ENCODE measurements at places on chromosomes 16 and 17.

- DNase-seq: no peak
Observed at GRCh38 chr17:50710025-50710424, 2.3 kb upstream of the ANKRD40 start.

DNA sequence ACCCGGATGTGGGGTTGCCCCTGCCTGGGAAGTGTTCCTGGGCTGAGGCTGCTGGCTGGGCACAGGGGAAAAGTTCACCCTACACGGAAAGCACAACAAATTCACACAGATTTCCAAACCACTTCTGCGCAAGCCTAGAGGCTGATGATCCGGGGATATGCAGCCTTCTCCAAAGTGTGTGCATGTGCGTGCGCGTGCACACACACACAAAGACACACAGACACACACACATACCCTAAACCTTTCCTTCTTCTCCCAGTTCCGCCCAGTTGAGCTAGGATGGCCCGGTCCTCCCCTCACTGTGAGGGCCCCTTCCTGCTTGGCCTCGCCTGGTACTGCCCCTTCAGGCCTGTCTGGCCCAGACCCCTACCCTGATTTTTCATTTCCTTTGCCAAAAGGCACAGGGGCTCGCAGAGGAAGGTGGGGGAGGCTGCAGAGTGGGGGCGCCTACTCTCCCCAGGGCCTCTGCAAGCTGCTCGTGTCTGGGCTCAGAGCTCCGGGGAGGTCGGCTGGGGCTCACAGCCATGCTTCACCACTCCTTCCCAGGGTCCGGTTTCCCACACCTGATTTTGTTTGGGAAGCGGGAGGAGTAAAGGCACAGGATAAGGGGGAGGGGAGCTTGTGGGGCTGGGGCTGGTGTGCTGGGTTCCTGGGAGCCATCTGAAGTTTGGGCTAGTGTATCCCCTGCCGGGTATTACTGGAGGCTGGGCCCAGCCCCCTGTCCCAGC, 144.7 kb downstream of the ENGASE start:
- DNase-seq: no peak

- DNase-seq: no peak
Observed at GRCh38 chr16:70677499-70678120, 8.2 kb downstream of the MTSS2 start.

DNA sequence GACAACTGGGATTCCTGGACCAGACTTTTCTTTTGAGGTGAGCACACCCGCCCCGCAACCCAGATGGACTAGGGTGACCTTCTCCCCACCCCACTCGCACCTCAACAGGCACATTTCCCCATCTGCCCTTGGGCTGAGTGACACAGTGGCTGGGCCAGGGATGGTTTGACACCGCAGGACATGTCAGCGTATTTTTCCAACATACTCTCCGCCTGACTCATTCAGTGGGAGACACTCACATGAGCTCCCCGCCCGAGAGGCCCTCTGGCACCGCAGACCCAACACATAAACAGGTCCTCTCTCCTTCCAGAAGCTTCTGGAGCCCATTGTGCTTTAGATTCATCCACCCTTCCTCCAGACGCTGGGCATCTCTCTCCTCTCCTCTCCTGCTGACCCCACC, 69.4 kb downstream of the ZDHHC7 start:
- DNase-seq: no peak

DNA sequence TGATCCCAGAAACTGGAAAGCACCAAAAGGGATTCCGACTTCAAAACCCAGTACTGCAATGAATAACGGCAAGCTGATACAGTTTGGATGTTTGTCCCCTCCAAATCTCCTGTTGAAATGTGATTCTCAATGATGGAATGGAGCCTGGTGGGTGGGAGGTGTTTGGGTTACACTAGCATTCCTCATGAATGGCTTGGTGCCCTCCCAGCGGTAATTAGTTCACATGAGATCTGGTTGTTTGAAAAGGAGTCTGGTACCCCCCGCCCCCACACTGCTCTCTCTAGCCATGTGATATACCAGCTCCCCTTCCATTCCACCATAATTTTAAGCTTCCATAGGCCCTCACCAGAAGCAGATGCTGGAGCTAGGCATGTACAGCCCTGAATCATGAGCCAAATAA, 40.1 kb downstream of the RANBP10 start:
- no peak for DNase-seq

DNA sequence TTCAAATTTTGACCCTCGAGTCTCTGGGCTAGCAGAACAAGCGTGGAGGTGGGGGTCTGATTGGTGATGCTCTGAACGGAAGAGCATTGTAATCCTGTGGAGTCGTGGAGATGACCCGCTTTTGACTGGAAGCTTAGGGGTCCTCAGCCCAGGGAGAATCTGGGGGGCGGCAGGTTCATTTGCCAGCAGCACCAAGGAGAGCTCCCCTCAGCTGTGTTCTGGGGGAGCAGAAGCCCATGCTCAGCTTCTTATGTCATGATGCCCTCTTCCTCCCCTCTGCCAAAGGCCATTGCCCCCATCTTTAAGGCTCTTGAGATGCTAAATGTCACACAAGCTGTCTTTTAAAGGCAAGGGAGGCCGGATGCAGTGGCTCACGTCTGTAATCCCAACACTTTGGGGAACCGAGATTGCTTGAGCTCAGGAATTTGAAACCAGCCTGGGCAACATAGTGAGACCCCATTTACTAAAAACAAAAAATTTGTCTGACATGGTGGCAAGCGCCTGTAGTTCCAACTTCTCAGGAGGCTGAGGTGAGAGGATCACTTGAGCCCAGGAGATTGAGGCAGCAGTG, 19.3 kb downstream of the LDHD start:
- no peak for DNase-seq

- no peak for DNase-seq
Observed at GRCh38 chr17:64978138-64978537, 58.9 kb upstream of the LRRC37A3 start.

DNA sequence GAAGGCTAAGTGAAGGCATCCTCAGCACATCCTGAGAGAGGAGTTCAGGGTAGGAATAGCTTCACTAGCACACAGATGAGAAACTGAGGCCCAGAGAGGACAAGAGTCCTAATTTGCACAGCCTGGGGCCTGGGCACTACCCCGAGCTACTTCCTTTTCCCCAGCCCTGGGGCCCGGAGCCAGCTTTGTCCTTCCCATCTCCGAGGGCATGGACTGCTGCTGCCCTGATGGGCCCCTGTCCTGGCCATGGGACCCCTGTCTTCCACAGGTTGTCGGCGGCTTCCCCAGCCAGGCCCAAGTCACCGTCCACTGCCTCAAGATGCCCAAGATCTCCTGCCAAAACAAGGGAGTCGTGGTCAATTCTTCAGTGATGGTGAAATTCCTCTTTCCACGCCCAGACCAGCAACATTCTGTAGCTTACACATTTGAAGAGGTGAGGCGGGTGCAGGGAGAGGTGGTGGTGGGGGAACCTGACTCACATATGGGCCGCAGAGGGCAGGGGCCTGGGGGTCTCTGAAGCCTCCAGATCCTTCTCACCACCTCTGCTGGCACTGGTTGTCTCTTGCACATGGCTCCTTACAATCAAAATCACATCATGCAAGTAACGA, 11.4 kb upstream of the NLRC5 start:
- DNase-seq: no peak

GRCh38 chr16:30942426-30942806, 6.5 kb upstream of the ORAI3 start:
- no peak for DNase-seq

DNA sequence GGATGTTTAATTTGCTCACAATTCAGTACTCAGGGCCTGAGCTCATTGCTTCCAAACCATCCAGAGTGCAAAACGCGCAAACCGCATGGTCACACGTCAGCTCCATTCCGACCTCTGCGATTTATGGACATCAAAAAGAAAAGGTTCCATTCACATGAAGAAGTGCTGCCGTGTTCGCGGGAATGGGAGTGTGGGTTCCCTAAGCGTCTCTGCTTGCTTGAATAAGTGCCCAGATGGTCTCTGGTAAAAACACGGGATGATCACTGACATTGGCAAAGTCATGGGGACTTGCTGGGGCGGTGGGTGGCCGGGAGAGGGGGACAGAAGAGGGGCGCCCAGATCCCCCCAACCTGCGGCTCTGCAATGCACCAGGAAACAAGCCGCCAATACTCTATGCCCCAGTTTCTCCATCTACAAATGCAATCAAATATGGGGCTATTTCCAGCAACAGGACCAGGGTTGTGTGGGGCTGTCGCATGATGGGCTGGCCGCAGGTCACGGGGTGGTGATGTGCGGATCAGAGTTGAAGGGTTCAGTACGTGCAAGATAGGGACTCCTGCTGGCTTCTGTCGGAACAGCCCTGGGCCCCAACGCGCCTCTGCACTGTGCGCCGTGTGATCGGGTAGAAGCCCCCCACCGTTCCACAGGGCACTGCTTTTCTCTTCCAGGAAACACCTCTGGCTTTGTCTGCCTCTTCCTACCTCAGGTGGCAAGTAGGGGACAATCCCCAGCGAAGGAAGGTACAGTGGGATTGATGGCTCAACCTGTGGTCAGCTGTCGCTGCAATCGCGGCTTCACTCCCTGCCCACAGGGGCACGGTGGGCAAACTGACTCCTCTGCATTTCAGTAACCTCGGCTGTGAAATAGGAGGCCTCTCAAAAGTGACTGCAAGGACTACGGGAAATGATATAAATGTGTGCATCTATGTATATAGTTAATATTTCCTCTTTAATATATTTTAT, 11.2 kb downstream of the FOXF1 start:
- no peak for DNase-seq

DNA sequence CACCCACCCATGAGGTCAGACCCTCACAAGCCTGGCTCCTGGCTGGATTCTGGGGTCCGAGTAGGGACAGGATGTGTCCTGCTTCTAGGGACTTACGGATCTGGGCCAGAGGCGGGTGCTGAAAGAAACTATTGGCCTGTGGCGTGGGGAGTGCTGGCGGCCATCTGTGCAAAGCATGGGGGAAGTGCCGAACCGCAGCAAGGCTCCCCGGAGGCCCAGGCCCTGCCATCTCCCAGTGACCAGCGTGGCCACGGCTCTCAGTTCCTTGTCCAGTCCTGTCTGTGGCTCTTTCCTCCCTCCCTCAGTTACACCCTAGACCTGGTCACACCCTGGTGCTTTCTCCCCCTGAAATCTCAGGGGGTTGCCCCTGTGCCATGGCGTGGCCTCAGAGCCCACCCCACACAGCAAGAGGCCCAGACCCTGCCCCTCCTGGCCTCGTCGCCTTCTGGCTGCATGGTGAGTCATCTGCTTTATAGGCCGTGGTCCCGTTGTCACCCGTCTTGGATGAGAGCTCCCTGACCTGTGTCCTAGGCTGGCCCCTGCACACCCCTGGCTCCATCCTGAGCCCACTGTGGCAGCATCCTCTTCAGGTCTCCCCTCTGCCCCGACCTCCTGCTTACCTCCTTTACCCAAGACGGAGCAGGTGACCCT, 54.5 kb downstream of the PRMT7 start:
- DNase-seq: no peak

DNA sequence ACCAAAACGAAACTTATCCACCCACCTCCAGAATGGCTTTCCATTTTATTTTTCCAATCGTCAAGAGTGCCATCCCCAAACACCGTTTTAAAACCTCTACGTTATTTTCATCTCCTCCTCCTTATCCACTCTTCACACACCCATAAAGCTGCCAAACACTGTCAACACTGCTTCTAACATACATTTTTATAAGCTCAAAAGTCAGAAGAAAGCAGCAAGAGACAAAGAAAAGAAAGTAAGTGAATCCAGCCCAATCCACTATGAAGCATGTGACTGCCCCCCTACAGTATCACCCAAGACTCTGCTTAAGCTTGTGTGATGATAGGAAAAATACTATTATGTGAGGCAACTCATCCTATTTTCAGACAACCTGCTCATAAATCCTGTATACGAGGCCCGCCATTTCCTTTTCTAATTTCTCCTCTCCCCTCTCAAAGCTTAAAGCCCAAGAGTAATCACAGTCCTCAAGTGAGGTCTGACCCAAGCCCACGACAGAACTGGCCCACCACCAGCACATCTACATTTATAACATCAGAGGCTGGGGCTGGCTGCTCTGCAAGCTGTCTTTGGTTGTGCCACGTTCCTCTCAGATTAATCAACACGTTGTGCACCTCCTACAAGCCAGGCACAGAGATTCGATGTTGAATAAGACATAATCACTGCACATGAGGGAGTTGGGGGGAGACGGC, 16.3 kb downstream of the USP31 start:
- no peak for DNase-seq

GRCh38 chr16:27109666-27110523, 43.2 kb downstream of the C16orf82 start:
- peak; percentile 52 for DNase-seq

GRCh38 chr17:6138761-6139446, 68.7 kb downstream of the WSCD1 start:
- DNase-seq: no peak

GRCh38 chr17:79027274-79027924, 3.4 kb downstream of the C1QTNF1 start:
- DNase-seq: no peak

DNA sequence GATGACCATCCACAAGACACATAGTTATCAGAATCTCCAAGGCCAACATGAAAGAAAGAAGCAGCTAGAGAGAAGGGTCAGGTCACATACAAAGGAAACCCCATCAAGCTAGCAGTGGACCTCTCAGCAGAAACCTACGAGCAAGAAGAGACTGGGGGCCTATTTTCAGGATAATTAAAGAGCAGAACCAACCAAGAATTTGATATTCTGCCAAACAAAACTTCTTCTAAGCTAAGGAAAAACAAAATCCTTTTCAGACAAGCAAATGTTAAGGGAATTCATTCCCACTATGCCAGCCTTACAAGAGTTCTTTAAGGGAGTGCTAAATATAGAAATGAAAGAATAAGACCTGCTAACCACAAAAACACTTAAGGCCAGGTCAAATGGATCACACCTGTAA, 47.8 kb downstream of the ITFG1 start:
- no peak for DNase-seq

GRCh38 chr16:56411624-56412023, 13.7 kb downstream of the AMFR start:
- DNase-seq: no peak

DNA sequence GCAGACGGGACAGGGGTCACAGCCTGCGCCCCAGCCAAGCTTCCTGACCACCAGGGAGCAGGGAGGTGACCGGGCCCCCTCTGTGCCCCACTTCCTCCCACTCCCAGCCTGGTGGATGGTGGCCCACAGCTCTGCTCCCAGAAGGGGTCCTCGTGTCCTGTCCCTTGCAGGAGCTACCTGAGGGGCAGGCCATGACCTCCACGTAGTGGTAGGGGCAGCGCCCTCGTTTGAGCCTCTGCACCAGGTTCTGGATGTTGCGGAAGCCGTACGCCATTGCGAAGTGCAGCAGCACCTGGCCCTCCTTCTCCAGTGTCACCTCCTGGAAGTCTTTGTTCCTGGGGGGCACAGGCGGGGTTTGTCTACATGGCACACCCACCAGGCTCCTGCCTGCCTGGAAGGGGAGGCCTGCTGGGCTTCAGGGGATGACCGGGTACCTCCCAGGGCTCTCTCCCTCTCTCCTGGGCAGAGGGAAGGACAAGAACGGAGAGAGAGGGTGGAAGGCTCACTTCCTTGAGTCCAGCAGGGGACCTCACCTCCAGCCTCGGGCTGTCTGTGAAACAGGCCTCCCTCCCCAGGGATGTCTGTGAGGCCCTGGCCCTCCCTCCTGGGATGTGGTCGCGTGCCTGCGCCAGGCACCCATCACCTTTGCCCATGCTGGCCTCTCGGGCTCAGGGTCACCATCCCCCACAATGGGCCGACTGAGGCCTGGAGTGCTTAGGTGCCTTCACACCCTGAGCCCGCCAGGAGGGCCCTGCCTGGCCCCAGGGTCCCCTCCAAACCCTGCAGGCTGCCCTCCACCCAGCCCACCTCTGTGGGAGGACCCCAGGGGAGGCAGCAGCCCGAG, 4.0 kb downstream of the HAGHL start:
- DNase-seq: no peak

Measured in vagina (tissue), 2 donors.